NCI-H1048 (cell line): ENCODE measurements at places on chromosomes 7 and 10.

- no peak for DNase-seq
These were observed 132.6 kb downstream of the RPS24 start for GRCh38 chr10:78166261-78166660.

DNA sequence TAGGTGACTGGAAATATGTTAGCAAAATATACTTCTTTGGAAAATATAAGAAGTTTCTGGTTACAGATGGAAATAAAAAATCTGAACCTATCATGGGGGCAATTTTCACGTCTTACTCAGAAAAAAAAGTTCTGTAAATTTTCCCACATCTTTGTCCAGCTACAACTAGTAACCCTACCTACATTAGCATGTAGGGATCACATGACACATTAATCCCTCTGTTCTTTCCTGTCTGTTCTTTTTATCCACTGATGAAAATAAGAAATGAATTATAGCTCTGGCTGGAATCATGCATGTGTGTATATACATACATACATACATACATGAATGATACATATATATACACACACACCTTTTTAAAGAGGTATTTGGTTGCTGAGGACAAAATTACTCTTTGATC lies 3.6 kb upstream of the FAM53B start:
- DNase-seq, result no peak

DNA sequence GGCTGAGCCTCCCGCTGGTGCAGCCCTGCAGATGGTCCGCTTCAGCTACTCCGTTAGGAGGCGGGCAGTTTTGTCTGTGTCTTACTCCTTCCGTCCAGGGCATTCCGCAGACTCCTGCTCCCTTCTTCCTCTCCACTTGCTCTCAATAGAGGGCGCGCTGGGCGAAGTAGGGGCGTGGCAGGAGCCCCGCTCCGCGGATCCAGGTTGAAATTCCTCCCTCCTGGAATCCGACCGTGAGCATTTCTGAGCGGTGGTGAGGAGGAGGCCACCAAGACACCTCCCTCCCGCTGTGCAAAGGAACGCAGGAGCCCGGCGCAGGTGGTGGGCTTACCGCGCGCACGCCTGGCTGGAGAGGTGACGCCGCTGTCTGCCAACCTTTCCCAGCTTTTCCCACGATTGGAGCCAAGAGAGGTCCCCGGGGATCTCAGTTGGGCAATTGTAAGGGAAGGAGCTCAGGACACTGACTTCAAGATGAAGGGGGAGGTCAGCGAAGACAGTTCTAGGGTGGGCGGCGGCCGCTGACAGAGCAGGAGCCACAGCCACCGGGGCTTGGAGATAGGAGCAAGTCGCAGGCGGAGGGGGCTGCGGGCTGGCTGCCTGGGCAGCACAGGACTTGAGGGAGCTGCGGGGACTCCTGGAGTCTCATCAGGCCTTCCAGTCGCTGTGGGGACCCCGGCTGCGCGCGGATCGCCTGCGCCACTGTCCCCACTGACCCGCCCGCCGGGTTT lies 1011.3 kb downstream of the XPNPEP1 start:
- DNase-seq, result no peak

- DNase-seq, result no peak
These were observed 26.6 kb upstream of the PLXDC2 start for GRCh38 chr10:19789607-19790006.

- no peak for DNase-seq
These were observed 23.7 kb downstream of the SRRM3 start for GRCh38 chr7:76225379-76225778.

- no peak for DNase-seq
These were observed 8.0 kb upstream of the PRKAR2B start for GRCh38 chr7:107036535-107036934.

GRCh38 chr10:89274928-89275327 lies 23.4 kb upstream of the LIPA start:
- no peak for DNase-seq

DNA sequence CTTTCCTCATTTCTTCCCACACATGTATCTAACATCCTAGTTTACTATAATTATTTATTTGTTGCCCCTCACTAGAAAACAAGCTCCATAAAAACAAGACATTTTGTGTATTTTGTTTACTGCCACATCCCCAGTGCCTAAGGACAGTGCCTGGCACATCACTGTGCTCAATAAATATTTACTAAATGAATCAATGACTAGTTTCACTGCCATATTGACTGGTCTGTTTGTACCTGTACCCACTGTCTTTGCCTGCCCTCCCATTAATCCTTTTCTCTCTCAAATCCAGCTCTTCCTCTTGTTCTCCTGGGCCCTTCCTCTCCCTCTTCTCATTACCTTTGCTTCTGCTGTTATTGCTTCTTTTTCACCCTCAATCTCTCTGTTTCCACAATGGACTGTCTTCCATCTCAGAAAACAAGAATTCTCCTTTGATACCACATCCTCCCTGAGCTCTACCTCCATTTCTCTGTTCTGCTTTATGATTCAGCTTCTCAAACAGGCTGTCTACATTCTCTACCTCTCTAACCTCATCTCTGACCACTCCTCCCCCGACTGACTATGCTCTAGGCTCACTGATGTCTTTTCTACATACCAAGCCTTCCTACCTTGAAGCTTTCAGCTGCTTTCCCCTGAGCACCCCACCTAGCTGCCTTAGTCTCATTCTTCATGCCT lies 8.3 kb upstream of the FAM133B start:
- no peak for DNase-seq

DNA sequence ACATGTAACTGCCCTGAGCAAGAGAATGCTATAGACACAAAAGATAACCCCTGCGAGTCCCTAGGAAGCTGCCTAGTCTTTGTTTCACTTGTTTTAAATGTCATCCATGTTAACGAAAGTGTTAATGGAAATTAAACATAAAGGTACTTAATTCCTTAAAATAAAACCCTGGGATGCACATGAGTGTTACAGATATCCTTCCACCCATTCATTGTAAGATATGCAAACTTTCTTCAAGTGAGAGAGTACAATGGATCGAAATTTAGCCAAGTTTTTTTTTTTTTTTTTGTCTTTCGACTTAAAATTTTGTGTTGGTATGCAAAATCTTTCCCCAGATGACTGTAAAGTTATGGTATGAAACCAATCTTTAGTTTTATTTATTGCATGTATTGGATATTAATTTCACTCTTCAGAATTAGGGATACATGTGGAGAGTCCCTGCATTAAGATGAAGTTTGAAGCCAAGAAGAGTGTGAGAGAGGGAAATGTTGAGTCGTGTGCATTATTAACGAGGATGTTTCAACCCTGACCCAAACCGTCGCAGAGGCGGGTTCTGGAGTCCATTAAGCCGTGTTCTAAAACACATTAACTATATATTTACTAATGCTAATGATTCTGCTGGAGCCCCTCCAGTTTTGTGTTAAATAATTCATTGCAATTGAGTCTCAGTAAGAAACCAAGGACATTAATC lies 1.6 kb downstream of the CDK14 start:
- no peak for DNase-seq

DNA sequence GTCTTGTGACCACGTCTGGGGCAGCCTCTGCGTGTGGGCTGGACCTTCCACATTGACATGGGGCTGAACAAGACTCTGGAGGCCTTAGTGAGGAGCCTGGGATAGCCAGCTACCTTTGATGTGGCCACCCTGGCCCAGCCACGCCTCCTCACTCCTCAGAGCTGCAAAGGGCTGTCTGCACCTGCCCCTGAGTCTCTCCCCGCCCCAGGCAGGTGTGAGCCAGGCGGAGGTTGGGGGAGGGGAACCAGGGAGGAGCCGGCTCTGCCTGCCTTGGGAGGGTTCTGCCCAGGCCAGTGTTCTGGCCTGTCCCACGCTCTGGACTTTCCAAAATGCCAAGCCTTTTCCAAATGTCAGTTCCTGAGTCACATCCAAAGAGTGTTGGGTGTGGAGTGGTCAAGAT lies 72.2 kb downstream of the GTF2IRD1 start:
- DNase-seq, result no peak

DNA sequence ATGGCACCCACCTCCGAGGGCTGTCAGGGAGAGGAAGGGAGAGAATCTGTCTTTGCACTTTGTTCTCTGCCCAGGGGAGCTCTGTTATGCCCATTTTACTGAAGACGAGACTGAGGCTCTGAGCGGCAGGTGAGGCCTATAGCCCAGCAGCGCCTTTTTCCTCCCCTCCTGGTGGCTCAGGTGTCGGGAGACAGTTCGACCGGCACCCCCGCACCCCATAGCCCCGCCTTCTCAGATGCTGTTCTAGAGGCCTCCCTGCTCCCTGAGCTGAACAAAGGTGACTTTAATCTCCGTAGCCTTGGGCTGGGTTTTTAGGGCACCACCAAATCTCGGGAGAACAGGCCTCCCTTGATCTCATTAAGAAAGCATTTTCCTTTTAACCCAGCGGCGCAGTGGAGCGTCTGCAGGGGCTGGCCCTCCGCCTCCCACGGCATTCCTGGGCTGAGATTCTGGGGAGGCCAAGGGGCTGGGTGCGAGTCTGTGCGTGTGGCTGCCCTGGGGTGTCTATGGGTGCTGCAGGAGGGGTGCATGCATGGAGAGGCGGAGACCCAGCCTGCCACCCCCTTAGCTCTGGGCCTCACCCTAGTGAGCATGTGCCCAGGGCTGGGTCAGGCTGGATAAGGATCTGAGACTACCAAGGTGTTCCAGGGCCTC lies 3.3 kb downstream of the LFNG start:
- no peak for DNase-seq

DNA sequence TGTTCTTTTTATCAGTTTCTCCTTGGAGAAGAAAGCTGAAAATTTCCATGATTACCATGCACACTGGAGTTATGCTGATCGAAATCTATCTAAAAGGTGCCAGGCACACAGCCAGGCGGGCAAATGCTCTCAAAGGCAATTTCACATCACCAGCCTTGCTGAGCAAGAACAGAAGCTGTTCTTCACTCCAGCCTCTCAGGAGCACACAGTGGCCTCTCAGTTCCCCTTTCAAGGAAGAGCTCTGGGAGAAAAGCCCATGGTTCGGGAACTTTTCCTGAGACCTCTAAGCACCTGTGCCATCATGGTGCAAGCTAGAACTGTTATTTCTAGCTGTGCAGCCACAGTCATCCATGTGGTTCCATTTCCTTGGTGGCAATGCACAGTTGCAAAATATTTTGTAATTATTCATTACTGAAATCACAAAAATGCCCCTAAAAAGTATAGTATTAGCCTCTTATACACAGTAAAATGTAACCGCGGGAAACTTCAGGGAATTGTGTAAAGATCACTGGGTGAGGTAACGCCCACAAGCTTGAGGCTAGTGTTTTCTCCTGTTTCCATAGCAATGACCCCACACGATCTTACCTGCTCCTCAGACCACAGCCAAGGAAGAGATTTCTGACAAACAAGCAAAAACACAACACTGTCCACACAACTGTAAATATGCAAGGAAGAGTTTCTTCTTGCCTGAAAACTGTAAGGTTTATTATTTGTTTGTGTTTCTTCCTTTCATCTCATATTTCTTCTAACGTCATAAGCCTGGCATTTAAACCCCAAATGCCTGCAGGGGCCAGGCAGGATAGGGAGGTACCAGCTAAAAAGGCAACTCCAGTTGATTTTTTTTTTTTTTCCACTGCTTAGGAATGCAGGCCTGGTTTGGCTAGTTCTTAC lies 121.2 kb downstream of the FAM107B start:
- no peak for DNase-seq

GRCh38 chr10:86367152-86367951 lies 757 bp upstream of the GRID1 start:
- DNase-seq, result no peak

GRCh38 chr7:22109761-22110160 lies 164.1 kb upstream of the CDCA7L start:
- DNase-seq, result no peak

GRCh38 chr7:2488272-2488645 lies 12.1 kb upstream of the GRIFIN start:
- DNase-seq, result no peak

DNA sequence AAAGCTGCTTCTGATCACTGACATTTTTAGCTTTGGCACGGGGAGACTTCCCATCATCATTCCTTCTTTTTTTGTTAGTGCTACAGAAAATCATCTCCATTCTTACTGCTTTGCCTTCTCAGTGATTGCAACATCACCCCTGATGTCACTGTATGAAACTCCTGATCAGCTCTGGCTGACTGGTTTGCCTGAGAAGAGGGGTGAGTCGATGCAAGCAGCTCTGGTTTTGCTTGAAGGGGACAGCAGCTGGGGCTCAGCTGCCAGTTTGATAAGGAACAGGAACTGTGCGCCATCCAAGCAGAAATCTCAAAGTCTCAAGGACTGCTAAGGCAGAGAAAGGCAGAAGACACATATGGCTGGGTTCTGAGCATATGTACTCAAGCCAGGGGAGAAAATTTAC lies 808.5 kb upstream of the CELF2 start:
- no peak for DNase-seq

DNA sequence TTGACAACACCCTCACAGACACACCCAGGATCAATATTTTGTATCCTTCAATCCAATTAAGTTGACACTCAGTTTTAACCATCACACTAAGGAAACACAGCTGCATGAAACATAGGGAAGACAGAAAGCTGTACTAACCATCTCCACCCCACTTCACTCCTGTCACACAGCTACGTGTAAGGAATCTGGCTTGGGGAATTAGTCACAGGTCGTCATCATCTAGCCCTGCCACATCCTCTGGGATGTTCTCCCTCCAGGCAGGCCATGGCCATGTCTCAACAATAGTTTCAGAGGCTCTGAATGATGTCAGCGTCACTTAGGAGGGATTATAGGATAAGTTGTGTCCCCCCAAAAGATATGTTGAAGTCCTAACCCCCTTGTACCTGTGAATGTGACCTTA lies 10.8 kb upstream of the SEMA3C start:
- DNase-seq, result no peak

DNA sequence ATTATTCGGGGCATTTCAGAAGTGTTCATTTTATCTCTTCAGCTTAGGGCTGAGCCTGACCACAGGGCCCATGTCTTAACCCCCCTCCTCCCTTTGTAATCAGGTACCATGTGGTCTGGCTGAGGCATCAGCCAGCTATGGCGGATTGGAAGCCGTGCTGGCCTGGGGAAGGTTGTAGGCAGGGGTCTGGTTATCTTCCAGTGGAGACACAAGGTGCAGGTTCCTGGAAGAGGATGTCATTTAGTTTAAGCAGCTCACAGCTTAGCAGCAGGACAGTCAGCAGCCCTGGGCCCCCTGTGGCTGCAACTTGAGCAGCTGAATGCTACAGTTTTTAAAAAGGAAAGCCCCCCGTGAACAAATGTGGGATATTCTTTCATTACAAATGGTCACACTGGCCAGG lies 22.1 kb downstream of the BAG3 start:
- DNase-seq, result no peak

DNA sequence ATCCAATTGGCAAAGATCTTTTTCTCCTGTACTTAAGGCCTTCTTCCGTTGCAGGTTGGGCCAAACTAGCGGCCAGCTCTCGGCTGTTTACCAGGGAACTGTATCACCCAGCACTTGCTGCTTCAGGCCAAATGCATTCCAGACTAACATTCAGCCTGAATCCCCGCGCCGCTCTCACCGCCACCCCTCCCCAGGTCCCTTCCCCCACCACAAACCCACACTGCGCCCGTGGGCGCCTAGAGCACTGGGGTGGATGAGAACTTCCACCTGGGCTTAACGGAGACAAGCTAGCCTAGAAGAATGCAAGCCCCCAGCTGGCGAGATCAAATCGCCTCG lies 676 bp downstream of the TCAF1 start:
- no peak for DNase-seq

DNA sequence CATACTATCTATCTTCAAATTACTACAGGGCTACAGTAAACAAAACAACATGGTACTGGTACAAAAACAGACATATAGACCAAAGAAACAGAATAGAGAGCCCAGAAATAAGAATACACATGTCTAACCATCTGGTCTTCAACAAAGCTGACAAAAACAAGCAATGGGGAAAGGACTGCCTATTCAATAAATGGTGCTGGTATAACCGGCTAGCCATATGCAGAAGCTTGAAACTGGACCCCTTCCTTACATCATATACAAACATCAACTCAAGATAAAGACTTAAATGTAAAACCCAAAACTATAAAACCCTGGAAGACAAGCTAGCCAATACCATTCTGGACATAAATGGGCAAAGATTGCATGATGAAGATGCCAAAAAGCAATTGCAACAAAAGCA lies 1143.7 kb downstream of the DNAJB9 start:
- no peak for DNase-seq
